Right lobe of liver (tissue), 6 donors: ENCODE measurements at places on chromosomes 12 and 14.

DNA sequence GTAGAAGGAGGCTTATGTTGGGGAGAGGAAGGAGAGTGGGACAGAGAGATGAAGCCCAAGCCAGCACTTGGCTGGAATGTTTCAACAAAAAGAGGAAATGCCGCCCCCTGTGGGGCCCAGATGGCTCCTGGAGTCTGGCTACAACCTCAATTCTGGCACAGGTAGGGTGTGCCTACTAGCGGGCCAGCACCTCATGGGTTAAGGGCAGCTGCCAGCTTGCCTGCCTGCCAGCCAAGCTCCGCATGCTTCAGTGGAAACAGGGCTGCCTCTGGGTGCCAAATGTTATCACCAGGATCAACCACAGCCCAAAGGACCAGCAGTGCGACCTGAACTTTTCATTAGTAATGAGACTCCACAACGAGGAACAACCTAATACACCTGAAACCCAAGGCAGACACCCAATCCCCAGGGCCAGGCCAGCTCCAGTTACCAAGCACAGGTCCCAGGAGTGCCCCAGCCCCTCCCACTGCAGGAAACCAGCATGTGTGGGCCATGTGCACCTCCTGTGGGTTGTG lies 11.3 kb downstream of the RAB15 start:
- DNase-seq: peak; percentile 66

DNA sequence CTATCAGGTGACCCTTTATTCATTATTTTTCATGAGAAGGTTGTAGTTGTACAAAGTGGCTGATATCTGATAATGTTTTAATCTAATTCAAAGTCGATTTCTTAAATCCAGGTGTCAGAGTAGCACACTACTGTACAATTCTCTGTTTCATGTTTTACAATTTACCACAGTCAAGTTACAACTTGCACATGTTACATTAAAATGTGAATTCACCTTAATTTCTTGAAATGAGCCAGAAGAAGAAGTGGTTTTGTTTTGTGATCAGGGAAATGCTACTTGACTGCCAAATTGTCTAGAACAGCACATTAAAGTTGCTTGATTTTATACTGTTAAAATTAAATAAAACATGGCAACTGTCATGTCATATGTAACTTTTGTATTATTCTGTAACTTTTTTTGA lies 23.2 kb downstream of the LRRK2 start:
- no peak for DNase-seq

- DNase-seq: no peak
Measured at GRCh38 chr14:94542111-94542810, 19.0 kb upstream of the SERPINA4 start.

GRCh38 chr14:96270565-96271420 lies 14.8 kb downstream of the BDKRB1 start:
- no peak for DNase-seq

- DNase-seq: no peak
Measured at GRCh38 chr12:72511906-72512305, 239.7 kb downstream of the TRHDE start.
